Choroid plexus epithelial cell (primary cell): ENCODE measurements at places on chromosomes 11 and 22.

- no peak for DNase-seq
Observed at GRCh38 chr11:79434283-79434682, 6.5 kb downstream of the TENM4 start.

- no peak for DNase-seq
Observed at GRCh38 chr11:13286279-13286821, 8.8 kb downstream of the BMAL1 start.

DNA sequence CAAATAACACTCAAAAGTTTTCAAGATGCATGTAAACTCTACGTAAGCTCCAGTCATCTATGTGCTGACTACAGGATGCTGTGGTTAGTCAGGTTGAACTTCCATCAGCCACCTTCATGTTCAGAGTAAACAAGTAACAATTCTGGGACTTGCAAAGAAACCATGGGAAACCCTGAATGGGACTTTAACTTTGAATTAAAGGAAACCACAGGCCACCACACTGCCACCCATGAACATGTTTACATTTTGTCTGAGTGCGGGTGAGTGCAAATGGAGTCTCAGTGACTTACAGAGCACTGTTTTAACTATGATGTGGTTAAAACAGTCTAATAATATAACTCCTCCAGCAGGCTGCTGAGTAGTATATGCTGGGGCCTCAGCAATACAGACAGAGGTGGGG is 12.9 kb upstream of the SYTL2 start:
- DNase-seq: no peak

- DNase-seq: no peak
Observed at GRCh38 chr22:22074634-22075381, 92.2 kb upstream of the TOP3B start.

DNA sequence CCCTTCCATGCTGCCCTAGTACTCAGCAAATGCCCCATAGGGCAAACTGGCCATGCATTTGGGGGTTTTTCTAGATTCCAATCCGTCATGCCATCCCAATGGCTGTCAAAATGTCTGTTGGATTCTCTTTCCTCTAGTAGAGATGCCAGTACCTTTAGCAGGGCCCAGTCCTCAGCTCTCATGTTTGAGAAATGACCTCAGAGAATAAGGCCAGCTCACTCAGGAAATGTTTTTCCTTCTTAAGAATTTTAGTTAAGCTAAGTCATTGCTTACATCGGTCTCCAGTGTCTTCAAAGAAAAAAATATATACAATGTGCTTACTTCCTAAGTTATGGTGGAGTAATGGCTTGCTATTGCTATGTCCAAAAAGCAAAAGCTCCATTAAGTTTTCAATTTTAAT is 14.1 kb upstream of the ALKBH3 start:
- peak; percentile 76 for DNase-seq

DNA sequence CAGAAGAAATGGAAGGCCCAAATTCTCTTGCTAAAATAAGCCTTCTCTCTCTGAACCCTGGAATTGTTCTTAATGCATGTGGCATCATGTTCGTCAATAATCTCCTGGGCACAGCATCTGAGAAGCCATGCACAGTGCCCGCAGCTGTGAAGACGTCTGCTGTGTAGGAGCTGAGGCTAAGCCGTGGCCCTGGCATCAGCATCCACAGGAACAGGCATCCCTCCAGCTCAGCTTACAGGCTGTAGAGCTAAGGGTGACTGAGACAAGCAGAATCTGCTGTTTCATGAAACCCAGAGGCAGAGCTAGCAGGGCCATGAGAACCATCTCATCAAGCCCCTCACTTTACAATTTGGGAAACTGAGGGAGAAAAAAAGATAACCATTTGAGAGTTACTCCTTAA is 60.6 kb downstream of the SEZ6L start:
- DNase-seq: no peak

DNA sequence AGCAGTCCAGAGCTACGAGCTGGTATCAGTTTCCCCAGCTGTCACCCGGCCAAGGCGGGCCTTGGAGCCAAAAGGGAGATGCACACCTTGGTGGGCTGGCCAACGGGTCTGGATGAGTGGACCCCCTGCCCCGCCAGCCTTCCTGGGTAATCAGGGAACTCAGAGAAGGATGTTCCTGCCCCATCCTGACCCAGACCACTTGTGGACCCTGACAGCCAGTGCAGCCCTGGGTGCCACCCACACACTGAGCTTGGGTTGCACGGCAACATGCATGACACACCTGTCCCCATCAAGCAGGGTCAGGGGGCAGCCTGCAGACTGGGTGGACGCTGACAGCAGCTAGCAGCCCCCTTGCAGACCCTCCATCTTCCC is 8.6 kb downstream of the SLC25A1 start:
- DNase-seq: no peak

- DNase-seq: no peak
Observed at GRCh38 chr11:15177491-15177890, 62.8 kb downstream of the INSC start.

- no peak for DNase-seq
Observed at GRCh38 chr11:35550374-35551036, 25.1 kb upstream of the PAMR1 start.

DNA sequence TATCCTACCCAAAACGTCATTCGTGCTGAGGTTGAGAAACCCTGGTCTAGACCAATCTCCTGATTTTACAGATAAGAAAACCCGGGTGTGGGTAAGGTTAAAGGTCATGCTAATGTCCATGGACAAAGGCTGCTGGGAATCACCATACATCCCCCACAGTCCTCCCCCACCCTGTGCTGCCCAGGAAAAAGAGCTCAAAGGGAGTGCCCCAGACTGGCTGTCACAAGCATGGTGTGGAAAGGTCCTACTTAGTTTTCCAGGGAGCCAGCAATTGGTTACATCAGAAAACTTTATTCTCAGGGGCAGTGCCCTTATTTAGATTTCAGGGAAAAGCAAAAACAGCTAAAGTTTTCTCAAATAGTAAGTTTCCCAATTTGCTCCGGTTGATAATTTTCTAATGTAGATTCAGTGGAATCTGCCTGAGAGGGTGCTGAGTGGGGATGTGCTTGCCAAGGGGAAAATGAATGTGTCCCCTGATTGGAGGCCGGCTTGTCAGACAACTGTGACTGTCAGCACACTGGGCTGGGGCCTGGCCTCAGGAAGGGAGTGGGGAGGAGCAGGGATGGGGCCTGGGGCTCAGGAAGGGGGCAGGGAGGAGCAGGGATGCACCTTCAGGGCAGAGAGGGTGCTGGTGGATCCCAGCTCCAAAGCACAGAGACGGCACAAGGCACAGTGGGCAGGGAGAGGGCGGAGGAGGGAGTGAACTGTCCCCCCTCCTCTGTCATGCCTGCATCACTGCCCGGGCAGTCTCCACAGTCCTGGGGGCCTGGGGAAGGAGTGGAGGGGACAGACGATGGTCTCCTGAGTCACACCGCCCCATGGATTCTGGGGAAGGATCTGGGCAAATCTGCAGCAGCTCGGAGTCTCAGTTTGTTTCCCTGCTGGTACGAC is 263.6 kb downstream of the KIRREL3 start:
- DNase-seq: no peak

- peak; percentile 71 for DNase-seq
Observed at GRCh38 chr11:66327171-66328030, 8.8 kb downstream of the RIN1 start.

DNA sequence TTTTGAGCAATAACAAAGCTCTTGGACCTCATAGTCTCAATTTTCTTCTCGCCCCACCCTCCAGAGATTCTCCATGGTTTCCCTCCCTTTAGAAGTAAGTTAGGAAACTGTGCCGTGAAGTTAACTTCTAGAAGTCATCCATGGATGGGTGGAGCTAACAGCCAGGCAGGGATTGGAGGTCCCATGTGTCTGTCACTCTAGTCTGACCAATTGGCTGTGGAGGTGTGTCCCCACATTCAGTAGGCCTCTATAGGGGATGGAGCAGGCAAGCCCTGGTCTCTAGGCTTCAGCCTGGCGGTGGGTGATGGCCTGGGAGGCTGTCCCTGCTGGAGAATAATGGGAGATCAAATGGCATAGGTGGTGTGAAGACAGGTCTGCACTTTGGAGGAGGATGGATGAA is 50.7 kb downstream of the TP53I11 start:
- peak; percentile 66 for DNase-seq

GRCh38 chr11:99098751-99099150 is 78.0 kb downstream of the CNTN5 start:
- DNase-seq: no peak

DNA sequence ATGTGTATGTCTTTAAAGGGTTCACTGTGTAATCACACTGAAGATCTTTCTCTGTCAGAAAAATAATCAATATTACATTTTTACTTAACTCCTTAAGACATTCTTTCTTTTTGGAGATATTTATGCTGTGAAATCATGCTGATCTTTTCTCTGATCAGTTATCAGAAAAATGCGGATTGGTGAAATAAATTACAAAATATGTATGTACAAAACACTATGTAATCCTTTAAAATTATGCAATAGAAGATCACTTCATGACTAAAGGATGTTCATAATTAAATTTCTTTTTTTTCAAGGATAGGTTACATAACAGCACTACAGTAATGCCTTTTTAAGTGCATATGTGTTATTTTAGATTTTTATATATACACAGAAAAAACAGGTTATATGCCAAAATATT is 24.7 kb downstream of the BTBD10 start:
- no peak for DNase-seq

DNA sequence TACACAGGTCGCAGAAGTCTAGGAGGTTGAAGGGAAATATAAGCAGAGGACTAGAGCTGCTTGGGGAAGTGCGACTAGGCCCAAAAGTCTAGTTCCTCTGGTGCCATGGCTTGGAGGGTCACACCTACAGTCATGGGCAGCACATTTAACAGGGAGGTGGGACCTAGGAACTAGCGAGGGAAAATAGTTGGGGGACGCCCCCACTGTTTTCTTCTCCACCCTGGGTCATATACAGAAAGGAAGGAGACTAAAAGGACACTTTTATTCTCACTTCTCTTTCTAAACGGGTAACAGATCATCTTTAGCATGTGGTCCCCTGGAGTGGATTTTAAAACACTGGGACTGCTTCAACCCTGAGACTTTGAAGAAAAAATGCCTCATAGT is 16.6 kb downstream of the APIP start:
- no peak for DNase-seq

GRCh38 chr11:105786741-105787140 is 176.9 kb downstream of the GRIA4 start:
- DNase-seq: no peak

- peak; percentile 9 for DNase-seq
Observed at GRCh38 chr11:119149018-119149785, at the start of gene ABCG4. Gene ABCG4 (plus strand): TSS chr11:119149052. CDS start chr11:119149966, 914 bp downstream.

GRCh38 chr11:63032457-63032856 is 16.8 kb upstream of the SLC22A8 start:
- DNase-seq: no peak

- no peak for DNase-seq
Observed at GRCh38 chr11:119041821-119042514, 11.3 kb upstream of the SLC37A4 start.

- no peak for DNase-seq
Observed at GRCh38 chr11:4084406-4085125, 10.0 kb upstream of the RRM1 start.

- DNase-seq: peak; percentile 57
Observed at GRCh38 chr11:9053316-9054035, 37.9 kb downstream of the SCUBE2 start.

- DNase-seq: no peak
Observed at GRCh38 chr22:19480173-19480568, 451 bp downstream of the CDC45 start.

- DNase-seq: no peak
Observed at GRCh38 chr11:45104006-45104789, 42.2 kb upstream of the PRDM11 start.

DNA sequence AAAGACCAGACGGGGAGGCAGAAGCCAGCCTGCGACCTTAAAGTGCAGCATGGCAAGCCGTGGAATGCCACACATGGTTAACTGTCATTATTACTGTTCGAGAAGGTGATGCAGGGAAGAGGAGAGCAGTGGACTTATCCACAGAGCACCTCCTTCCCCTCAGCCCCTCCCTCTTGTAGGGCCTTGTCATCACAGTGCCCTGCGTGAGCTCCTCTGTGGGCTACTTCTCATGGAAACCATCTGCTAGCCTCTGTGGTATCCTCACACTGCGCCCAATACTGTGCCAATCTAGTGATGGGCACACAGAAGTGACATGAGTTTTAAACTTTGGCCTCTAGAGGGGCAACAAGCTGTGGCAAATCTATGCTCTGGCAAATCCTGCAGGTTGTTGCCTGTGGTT is 18.2 kb upstream of the CCDC134 start:
- no peak for DNase-seq

- no peak for DNase-seq
Observed at GRCh38 chr11:118851970-118852369, 31.7 kb upstream of the CXCR5 start.

DNA sequence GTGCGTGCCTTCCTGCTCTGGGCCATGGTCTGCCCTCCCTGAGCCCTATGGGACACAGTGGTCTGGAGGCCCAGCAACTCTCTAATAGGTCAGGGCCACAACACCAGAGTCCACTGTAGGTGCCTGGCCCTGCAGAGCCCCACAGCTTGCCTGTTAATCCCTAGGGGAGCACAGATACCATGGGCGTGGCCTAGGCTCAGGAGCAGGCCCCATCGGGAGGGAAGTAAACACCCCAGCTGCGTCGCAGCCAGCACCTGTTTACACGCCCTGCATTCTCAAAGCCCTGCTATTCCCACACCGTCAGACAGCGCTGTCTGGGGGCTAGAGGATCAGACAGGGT is 2.5 kb downstream of the KCTD17 start:
- DNase-seq: no peak

- DNase-seq: peak; percentile 89
Observed at GRCh38 chr11:128448200-128448886, 139.0 kb downstream of the ETS1 start.

GRCh38 chr11:37786214-37786755 is 1188.2 kb upstream of the RAG2 start:
- peak; percentile 25 for DNase-seq

DNA sequence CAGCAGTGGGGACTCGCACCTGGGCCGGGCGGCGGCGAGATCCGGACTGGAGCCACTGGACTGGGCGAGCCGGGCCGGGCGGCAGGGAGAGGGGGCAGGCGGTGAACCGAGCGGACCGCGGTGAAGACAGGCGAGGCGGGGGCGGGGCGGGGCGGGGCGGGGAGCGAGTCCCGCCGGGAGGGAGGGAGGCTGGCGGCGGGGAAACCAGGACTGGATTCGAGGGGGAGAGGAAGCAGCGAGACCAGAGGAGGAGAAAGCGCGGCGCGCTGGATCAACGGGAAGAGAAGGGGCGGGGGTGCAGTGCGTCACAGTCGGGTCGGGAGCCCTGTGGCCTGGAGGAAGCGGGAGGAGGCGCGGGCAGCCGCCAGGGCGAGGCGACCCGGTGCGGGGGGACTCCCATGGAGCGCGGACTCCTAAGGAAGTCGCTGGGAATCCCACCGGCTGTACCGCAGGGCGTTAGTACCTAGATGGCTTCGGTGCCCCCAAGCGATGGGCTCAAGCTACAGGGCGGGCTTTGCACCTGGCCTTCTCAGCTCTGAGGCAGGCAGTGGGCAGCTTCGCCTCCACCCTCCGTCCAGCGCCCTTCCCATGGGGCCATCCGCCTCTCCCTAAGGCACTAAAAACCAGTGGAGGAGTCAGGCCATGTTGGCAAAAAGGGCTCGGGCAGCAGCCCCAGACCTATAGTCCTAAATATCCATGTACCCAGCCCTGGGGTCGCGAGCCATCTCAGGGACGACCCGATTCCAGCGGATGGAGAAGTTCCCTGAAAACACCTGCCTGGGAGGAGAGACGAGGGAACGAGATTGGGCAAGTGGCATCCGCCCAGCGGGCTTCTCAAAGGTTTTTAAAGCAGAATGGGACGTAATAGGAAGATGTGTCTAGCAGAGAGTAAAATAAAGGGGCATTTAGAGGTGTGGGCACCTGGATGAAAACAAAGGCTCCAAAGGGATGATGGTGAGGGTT is at the start of gene TMEM121B:
Gene TMEM121B (minus strand): TSS at position 128 of the 963 bp plus-strand sequence. CDS start 233 bp downstream, outside the sequence.
- peak; percentile 44 for DNase-seq

GRCh38 chr11:15705891-15706290 is 591.2 kb downstream of the INSC start:
- DNase-seq: no peak

GRCh38 chr11:67492801-67493547 is 10.1 kb downstream of the AIP start:
- DNase-seq: no peak
